ENCODE measurements at places on chromosomes 12 and 14.

GRCh38 chr14:105118646-105119407 is 49.7 kb downstream of the JAG2 start:
- DNase-seq: no peak

- no peak for DNase-seq
Observed at GRCh38 chr12:50546441-50547318, 41.9 kb downstream of the DIP2B start.

- no peak for DNase-seq
Observed at GRCh38 chr14:61510736-61511557, 184.4 kb upstream of the HIF1A start.

GRCh38 chr12:91490667-91491311 is 308.2 kb upstream of the DCN start:
- DNase-seq: no peak

GRCh38 chr14:81313775-81314429 is 86.2 kb downstream of the STON2 start:
- DNase-seq: no peak

- DNase-seq: no peak
Observed at GRCh38 chr12:11785712-11786111, 136.2 kb downstream of the ETV6 start.

GRCh38 chr12:52210925-52211650 is 19.3 kb upstream of the KRT80 start:
- no peak for DNase-seq

DNA sequence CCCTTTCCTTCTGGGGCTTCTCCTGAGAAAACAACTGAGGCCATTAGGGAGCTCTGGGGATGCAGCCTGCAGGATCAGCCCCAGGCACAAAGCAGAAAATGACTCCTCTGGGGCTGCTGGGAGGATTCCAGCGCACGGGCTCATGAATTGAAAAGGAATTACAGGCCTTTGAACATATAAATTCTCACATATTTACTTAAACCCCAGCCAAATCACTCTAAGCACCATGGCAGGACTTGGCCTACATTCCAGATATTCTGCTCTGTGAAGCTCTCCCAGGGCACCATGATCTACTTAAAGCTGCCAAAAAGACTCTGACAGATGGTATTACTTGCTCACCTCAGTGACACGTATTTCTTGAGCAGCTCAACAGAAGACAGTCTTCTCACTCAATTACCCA is 87.2 kb downstream of the ZFC3H1 start:
- DNase-seq: no peak

DNA sequence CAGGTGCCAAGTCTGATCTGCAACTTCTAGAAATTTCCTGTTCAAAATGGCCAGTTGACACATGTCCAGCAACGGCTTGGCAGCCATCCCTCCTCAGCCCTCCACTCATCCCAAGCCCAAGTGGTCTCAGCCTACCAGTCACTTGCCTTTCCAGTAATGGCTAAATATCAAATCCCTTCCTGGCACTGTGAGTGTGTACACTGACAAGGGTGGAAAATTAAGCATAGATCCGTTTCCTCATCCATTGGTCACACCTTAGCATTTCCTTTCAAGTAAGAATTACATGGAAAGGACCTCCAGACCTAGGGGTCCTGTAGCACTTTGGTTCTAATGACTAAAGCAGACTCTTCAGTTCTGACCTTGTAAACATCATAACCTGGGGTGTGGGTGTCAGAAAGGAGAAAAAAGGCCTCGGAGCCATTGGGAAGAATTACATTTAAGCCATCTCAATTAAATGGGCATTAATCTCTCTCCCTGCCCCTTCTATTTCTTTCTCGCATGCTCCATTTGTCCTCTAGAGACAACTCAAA is 15.4 kb downstream of the LLPH start:
- DNase-seq: no peak

DNA sequence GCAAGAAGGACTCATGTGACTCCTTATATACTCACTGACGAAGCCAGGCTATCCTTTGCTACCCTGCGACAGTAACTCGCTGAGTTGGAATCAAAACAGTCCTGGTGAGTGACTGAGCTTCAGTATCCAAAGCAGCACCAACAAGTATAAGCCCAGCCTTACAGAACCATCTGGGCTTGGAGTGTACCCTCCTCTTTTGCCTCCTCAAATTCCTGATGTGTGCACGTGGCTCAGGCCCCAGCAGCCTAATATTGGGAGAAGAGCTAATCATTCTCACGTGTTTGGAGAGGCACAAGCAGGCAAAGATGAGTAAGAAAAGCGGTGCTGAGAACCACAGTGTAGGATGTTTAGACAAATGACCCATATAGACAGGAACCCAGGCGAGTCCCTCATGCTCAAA is 34.4 kb downstream of the PPTC7 start:
- no peak for DNase-seq
